ENCODE measurements at places on chromosomes 3 and 15.
A peak's percentile ranks its signal among the peaks of the same experiment; 100 is the strongest.

- DNase-seq, result no peak
These were observed 385.6 kb downstream of the NR2F2 start for GRCh38 chr15:96716075-96716474.

DNA sequence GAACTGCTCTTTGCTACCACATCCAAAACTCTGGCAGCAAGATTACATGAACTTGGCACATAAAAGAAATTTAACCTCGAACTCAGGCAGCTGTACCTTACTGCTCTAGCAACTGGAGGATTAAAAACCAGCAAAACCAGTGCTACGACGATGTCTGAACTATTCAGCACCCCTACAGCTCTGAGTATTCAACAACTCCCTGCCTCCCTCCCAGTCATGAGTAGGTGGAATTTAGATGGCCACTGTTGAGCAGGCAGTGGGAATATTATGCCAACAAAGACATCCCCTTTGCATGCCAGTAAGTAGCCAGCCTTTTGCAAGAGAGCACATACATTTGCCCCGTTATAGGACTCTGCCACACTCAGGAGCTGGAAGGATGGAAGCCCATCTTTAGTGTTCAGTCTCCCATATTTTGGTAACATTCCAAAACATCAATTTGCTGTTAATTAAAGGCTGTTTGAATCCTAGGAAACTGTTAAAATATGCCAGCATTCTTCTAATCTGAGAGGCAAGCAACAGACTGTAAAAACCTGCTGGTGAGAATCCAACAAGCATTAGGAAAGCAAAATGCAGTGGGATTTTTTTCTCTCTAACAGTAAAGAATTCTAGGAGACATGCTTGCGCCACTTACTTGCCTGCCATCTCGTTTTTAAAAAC lies 85.4 kb downstream of the ZNF385D start:
- no peak for DNase-seq

- no peak for DNase-seq
These were observed 6.5 kb upstream of the GSK3B start for GRCh38 chr3:120100711-120101110.

DNA sequence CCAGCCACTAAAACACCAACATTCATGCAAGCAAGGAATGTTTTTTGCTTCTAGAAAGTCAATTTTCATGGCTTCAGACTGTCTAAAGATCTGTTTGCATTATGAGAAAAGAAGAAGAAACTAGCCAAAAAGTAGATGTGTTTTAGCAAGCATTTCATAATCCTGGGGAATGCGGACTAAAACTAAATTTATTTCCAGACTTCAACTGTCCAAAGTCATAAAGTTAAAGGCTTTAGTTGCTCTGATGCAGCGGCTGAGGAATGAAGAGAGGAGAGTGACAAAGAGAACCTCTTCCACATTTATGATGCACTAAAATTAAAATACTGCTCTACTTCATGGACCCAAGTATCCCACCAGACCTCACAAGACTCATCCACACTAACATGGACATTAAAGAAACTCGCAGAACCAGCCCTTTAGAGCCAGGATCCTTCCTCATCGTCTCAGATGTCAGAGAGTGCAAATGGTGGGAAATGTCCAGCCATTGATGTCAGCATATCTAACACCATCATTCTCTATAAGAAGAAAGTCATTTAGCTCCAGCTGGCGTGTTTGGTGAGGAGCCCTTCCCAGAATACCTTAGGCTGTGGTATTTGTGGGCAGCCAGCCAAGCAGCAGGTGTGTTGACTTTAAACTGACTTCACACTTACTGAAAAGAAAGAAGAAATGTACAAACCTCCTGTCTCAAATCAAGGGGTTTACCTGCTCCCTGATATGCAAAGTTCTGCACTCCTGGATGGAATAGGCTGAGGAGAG lies 17.4 kb downstream of the FYCO1 start:
- DNase-seq, result peak; percentile 62

- DNase-seq, result no peak
These were observed 283.5 kb upstream of the ROPN1 start for GRCh38 chr3:124275412-124275811.

DNA sequence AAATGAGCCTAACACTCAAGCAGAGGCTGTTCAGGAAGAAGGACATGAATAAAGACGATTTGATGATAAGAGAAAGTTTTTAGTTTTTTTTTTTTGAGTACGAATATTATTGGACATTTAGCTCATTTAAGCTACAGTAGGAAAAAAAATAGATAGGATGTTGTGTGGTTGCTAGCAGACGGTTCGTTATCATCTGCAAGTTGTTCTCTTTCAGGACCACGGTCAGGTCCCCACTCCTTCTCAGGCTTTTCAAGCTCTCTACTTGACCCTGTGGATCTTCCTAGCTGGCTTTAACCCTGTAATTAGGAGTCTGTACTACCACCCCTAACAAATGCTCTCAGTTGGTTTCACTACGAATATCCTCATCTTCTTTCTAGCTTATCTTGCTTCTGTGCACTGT lies 1.1 kb downstream of the KCNH8 start:
- DNase-seq, result no peak

- DNase-seq, result no peak
These were observed 119.7 kb downstream of the CD47 start for GRCh38 chr3:107970993-107971580.

GRCh38 chr15:97482521-97482920 lies 478.0 kb upstream of the ARRDC4 start:
- DNase-seq, result no peak

GRCh38 chr3:126477061-126477380 lies 1.3 kb upstream of the ZXDC start:
- no peak for DNase-seq

DNA sequence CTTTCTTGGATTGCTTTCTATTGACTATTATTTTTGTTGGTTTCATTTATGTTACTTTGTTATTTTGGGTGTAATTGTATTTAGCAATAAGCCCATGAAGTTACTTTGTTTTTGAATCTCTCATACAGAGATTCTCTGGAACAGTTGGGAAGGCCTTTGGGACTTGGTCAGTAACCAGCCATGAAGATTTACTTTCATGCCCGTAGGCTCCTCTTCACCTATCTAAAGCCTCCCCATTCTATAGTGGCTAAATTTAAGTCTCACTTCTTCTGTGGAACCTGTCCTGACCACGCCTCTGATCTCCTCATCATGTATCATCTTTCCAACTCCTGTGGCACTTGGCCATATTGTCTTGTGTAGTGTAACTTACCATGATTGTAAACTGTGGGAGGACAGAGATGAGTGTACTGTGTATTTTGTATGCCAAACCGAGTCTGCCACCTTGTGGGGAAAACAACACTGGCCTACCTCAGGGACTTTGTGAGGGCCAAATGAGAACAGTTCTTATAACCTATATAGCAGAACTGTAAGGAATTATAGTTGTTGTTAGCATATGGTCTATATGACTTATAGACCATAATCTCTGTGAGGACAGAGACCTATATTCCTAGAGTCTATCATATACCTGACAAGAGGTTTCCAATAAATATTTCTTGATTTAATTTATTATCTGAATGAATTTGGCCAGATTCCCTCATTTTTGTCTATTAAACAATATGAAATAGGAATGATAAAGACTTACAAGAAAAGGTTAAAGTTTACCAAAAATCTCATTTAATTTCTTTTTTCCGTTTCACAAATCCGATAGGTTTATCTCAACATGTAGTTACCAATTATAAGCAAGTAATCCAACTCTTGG lies 75.0 kb downstream of the STARD9 start:
- DNase-seq, result peak; percentile 48
